Vagina (tissue), 2 donors: ENCODE measurements at places on chromosomes 16 and 17.

GRCh38 chr17:39740357-39741111 lies 2.8 kb downstream of the GRB7 start:
- no peak for DNase-seq

DNA sequence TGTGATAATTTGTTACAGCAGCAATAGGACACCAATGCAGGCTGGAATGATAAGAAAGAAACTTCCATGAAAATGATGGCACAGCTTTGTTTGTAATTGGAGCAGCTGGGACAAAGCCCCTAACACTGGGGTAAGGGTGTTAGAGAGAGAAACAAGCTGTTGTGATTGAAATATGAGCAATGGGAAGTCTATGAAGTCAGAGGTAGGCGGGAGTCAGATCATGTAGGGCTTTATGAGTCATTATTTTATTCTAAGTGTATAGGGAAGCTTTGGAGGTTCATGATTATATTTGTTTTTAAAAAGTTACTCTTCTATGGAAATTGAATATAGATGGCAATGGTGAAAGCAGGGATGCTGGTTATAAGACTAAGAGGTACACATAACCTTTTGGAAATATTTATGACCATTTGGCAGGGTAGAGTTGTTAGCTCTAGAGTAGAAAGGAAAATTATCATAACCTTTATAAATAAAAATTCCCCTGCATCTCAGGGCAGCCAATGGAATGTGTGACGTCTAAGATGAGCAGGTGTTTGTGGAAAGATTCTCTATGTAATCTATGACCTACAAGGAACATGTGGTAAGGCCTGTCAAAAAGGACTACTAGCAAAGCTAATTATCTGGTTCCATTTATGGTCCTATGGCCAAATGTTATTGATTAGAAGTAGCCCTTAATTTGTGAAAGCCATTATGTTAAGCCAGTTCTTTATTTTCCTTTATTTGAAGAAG lies 85.6 kb downstream of the KCNJ2 start:
- DNase-seq, result no peak

DNA sequence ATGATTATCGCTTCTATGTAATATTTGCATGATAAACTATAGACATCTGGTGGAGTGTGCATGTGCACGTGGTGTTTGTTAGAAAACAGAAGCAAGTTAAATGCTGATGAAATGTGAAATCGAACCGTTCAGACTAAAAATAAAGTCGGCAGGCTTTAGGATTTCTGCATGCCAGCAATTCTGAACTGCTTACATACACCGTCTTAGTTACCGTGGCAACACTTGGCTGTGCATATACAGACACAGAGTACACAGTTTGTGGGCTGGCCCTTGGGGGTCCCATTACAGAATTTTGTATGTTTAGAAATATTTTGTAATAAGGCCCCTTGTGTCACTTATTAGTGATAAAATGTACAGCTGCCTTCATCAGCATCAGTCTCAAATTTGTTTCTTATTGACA lies 605.5 kb downstream of the RBFOX1 start:
- no peak for DNase-seq

DNA sequence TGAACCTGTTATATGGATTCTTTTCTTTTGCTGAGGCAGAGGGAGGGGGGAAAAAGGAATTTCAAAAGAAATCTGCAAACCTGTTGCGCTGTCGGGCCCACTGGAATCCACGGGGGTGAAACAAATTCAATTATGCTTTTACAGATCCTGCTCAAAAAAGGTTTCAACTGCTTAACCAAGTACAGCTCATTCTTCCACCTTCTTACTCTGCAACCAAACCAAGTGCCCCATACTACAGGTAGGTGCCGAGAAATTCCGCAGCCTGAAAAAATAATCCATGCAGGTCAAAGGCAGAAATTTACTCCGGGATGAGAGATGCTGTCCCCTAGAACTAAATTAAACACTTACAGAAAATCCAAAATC lies 416 bp downstream of the RNF43 start:
- DNase-seq, result no peak

- no peak for DNase-seq
These were observed 2.7 kb downstream of the KRT36 start for GRCh38 chr17:41486809-41487530.

DNA sequence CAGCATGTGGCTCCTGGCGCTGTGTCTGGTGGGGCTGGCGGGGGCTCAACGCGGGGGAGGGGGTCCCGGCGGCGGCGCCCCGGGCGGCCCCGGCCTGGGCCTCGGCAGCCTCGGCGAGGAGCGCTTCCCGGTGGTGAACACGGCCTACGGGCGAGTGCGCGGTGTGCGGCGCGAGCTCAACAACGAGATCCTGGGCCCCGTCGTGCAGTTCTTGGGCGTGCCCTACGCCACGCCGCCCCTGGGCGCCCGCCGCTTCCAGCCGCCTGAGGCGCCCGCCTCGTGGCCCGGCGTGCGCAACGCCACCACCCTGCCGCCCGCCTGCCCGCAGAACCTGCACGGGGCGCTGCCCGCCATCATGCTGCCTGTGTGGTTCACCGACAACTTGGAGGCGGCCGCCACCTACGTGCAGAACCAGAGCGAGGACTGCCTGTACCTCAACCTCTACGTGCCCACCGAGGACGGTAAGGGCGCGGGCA lies 645 bp downstream of the NLGN2 start:
- DNase-seq, result no peak

GRCh38 chr16:87930456-87930855 lies 5.9 kb downstream of the CA5A start:
- no peak for DNase-seq

GRCh38 chr16:10835281-10835931 lies 16.8 kb upstream of the TVP23A start:
- DNase-seq, result no peak

- DNase-seq, result no peak
These were observed 62.3 kb upstream of the MAF start for GRCh38 chr16:79662669-79663313.

DNA sequence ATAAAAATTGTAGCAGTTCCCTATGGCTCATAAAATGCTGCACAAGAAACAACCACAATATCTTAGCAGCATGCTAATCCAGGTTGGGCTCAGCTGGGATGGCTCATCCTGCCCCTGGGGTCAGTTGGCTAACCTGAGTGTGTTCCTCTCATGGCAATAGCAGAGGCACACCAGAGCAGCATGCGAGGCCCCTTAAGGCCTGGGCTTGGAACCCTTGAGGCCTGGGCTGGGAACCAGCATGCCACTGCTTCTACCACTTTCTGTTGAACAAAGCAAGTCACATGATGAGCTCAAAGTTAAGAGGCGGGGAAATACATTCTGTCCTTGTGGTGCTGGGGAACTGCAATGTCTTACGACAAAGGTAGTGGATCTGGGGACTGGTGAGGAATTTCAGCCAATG lies 154.4 kb upstream of the FOXF1 start:
- DNase-seq, result no peak

DNA sequence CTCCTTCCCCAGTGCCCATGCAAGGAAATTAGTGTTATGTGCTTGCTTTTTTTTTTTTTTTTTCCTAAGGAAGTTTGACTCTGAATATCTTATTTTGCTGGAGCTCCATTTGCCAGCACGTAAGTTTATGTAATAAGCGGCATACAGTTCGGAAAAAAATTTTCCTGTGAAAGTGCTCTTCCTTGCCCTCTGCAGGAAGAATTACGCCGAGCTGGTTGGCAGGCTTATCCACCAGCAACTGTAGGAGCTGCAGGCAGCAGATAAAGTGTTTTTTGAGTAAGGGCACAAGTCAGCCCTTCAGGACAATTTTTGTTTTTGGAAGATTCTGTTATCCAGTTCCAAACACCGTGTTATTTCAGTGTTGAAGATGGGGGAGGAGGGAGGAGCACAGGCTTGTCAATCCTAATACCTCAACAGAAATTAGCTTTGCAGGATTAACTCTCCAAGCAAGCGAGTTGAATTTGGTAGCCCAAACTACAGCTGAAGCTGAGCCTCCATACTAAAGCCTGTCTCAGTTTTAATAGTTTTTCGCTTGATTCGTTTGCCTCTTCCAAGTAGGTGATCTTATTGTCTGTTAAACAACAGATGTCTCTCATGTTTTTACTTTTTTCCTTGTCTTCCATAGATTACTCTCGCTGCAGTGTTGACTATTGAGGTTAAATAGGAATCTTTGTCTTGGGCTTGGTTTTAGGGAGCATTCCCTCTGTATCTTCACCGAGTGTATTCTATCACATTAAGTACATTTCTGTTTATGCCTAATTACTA lies 1.1 kb downstream of the SPECC1 start:
- DNase-seq, result peak; percentile 72

- no peak for DNase-seq
These were observed 32.7 kb downstream of the STAT5B start for GRCh38 chr17:42243493-42243982.

DNA sequence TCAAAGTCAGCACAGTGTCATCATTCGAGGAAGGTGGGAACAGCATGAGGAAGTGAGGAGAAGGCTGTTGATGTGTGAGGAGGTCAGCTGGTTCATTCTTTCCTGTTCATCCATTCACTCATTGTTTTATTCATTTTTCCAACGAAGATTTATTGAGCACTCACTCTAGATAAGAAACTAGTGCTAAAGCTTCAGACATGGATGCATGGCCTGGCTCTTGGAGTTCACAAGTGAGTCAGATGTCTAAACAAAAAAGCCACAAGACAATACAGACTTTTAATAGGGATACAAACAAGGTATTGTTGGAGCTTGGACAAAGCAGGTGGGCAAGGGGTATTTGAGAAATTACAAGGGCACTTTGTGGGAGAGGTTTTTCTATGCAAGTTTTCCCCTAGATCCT lies 31.3 kb upstream of the MPHOSPH6 start:
- no peak for DNase-seq

GRCh38 chr16:2905241-2905987 lies 6.3 kb upstream of the FLYWCH1 start:
- DNase-seq, result no peak

DNA sequence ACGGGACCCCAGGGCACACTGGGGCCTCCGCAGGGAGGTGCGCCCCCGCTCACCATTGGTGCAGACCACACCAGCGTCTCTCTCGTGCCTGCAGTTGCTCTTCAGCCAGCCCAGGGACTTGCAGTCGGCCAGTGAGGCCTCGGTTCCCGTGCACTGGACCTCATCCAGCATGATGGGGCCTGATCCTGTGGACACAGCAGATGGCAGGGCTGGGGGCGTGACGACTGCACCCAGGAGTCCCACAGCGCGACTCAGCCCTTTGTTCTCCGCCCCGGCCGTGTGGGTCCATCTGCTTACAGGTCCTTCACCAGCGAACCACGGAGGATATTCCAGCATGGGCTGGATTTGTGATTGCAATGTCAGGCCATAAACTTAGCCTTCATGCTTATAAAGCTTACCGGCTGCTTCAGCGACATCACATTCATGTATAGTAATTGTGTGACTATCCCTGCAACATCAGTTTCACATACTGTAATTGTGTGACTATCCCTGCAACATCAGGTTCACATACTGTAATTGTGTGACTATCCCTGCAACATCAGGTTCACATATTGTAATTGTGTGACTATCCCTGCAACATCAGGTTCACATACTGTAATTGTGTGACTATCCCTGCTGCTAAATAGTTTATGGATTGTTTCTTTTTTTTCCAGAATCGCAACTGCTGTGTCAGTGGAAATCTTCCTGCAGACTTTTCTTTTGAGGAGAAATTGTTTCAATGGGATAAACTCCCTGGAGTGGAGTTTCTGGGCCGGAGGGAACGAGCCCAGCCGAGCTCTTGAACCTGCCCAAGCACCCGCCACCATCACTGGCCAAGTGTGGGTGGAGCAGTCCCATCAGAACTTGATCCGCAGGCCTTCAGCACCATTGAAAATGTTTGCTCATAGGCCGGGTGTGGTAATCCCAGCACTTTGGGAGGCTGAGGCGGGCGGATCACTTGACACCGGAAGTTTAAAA lies 4.8 kb downstream of the LGALS3BP start:
- peak; percentile 94 for DNase-seq
